ENCODE measurements at places on chromosomes 7 and 10.

GRCh38 chr7:38679419-38679818 is 48.2 kb upstream of the AMPH start:
- DNase-seq: no peak

DNA sequence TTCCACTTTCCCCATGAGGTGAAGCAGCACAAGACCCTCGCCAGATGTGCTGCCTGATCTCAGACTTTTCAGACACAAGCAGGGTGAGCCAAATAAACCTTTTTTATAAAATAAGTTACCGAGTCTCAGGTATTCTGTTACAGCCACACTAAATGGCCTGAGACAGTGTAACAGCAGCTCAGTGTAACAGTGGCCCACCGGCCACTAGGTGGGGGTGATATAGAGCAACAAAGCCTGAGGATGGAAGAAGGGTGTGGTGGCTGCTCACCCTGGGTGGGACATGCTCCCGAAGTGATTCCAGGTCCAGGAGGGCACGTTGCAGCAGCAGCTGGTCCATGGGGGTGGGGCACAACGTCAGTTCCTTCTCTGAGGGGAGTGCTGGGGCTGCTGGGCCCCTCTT is 44.6 kb downstream of the BMS1 start:
- peak; percentile 28 for DNase-seq

- peak; percentile 26 for DNase-seq
Measured at GRCh38 chr10:63265222-63265617, 132.1 kb downstream of the NRBF2 start.

DNA sequence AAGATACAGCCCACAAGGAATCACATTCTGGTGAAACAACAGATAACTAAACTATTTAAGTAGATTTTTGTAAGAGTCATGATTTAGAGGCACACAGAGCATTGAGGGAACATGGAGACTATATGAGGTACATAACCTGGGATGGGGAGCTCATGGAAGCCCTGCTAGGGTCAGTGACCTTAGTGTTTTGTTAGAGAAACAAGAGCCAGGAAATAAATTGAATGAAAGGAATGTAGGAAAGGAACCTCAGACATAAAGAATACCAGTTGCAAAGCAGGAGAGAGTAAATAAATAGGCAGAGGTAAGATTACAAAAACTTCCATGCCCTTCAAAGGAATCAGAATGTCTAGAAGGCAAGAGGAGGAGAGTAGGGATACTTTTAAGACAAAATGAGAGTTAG is 1076.9 kb downstream of the CNTNAP2 start:
- no peak for DNase-seq

DNA sequence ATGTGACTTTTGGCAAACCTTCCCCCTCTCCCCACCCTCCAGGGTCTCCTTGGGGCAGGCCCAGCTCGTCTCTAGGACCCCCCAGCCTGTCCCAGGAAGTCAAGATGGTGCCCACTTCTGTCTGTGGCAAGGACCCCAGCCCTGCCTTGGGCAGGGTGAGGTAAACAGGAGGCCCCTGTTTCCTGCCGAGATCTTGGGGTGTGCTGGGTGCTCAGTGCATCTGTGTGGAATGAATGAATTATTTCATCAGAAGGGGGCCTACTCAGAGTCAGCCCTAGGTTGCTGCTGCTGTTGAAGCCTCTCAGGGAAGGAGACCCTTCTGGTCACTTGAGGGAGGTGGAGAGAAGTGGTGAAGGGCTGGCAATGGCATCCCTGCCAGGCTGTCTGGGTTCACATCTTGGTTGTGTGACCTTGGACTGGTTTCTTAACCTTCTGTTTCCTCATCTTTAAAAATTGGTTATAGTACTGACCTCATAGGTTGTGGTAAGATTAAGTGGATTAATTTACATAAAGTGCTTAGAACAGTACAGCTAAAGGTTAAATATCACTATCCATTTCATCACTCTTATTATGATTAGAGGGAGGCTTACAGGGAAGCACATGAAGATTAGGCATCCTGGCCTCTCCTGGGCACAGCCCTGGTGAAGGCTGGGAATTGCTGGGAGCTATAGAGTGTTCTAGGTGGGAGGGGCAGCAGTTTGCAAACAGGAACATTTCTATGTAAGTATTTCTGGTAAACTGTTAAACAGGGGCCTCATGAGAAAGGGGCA is 67.7 kb downstream of the ZMIZ1 start:
- DNase-seq: no peak

DNA sequence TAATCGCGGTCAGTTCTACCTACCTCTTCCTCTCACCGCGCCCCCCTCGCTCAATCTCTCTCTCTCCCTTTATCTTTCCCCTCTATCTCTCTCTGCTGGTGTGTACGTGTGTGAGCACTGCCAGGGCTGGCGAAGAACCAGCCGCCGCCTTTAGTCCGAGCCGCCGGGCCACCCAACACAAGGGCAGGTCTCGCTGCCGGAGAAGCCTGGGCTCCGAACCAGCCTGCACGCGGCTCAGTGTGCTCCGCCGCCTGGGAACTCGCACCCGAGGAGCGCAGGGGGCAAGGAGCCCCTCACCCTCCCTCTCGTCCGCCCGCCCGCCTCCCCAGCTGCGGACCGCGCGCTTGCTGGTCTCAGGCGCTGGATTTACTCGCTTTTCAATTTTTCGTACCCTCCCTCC is 1.7 kb downstream of the NXPH1 start:
- peak; percentile 41 for DNase-seq

DNA sequence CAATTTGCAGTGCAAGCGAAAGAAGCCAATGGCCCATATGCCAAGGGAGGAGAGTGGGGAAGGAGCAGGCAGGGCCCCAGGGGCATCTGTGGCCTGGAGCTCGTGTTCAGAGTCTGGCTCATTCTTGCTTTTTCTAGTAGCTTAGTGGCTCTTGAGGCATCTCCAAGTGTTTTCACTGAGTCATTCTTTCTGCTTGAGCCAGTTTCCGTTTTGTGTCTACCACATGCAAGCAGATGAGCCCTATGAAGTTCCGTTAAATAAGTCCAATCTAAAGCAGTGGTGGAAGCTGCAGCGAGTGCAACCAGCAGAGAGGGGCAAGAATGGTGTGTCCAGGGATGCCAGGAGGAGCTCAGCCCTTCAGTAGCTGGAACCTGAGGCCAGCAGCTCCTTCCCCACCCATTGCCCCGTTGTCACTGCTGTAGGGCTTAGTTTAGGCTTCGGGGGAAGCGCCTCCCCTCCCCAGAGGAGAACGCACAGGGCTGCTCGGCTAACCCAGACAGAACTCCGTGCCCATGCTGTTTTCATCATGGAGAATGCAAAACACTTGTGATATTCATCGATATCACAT is 57.4 kb upstream of the EBF3 start:
- no peak for DNase-seq

DNA sequence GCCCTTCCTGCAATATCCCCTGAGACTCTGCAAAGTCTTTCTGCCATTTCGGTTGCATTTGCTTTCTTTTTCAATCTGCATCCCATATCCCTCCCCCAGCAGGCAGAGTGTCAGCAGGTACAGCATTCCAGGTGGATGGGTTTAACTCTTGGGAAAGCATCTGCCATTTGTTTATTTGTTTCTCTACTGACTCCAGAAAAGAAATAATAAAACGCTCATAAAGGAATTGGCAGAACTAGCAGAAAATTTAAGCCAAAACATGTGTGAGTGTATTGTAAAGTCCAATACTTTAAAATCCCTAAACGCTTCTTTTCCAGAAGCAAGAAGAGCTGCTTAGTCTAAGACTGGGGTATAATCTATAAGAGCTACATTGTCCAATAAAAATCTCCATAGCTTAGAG is 393.8 kb downstream of the TNS3 start:
- no peak for DNase-seq

GRCh38 chr10:77513220-77513619 is 124.4 kb downstream of the KCNMA1 start:
- DNase-seq: no peak

DNA sequence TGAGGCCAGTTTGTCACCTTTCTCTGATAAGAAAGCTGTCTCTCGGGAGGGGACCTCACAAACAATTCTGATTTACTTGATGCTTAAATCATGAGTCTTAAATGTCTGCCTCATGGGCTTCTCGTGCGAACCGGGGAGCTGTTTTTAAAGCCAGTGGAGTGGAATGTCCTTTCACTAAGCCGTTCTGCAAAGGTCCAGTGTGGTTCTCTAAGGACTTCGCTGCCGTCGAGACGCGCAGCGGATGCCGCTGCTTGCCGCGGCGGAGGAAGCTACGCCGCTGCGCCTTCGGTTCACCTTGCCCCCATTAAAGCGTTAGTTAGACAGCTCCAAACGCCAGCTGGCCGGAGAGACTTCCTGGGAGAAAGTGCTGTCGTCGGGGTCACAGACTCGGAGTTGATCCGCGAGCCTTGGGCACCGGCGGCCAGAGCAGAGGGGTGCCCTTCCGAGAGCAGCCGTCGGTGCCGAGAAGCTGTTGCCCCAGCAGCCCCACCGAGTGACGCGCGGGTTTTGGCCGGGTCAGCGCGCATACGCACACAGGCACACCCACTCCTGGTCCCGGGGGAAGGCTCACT is 1.3 kb upstream of the HMX3 start:
- DNase-seq: no peak

GRCh38 chr7:105577251-105577650 is 4.0 kb downstream of the EFCAB10 start:
- DNase-seq: no peak

DNA sequence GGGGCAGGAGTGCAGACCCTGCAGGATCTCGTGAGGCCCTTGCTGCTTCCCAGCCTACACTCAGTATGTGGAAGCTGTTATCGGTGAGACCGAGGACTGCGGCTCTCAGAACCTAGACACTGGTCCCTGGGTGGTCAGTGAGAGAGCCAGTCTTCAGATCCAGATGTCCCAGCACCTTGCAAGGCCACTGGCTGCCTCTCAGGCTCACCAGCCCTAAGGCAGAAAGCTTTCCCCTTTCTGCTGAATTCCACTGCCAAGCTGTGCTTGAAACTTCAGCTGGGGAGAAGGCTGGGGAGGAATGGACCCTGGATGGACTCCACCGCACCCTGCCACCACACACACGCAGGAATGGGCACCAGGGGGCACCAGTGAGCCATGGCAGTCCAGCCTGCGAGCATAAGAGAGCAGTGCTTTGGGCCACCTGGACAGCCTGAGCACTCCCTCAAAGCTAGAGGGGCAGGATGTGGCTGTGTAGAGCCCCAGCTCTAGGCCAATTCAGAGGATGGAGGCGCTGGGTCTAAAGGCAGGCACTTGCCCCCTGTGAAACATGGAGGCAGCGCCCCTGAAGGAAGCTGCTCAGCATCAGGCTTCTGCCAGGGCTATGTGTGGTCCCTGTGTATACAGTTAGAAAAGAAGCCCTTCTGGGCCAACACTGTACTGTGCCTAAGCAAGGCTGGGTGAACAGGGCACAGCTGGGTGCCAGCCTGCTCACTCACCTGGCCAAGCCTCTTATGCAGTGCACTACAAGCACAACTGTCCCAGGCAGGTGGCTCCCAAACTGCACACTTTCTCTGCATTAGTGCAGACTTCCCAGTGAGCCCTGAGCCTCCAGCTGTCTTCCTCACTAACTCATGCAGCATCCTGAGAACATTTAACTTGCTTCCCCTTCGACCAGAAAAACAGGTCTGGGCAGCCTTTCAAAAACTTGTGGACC is 21.6 kb downstream of the TMEM72 start:
- peak; percentile 84 for DNase-seq

DNA sequence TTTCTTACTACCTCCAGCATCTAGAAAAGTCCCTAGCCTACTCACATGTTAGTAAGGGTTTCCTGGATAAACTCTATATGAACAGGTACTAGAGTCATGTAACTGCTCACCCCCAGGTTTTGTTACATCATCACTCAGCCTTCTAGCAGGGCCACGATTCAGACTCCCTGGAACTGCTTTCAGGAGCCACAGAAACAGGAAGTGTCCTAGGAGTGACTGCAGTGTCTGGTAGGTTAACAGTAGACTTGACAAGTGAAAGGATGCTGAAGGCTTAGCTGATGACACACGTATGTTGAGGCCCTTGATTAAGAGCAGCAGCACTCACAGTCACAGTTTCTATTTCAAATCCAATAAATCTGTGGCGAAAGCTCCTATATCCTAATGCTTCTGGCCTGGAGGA is 101.2 kb downstream of the DNMBP start:
- DNase-seq: no peak

GRCh38 chr10:82027711-82028110 is 152.7 kb downstream of the NRG3 start:
- no peak for DNase-seq

DNA sequence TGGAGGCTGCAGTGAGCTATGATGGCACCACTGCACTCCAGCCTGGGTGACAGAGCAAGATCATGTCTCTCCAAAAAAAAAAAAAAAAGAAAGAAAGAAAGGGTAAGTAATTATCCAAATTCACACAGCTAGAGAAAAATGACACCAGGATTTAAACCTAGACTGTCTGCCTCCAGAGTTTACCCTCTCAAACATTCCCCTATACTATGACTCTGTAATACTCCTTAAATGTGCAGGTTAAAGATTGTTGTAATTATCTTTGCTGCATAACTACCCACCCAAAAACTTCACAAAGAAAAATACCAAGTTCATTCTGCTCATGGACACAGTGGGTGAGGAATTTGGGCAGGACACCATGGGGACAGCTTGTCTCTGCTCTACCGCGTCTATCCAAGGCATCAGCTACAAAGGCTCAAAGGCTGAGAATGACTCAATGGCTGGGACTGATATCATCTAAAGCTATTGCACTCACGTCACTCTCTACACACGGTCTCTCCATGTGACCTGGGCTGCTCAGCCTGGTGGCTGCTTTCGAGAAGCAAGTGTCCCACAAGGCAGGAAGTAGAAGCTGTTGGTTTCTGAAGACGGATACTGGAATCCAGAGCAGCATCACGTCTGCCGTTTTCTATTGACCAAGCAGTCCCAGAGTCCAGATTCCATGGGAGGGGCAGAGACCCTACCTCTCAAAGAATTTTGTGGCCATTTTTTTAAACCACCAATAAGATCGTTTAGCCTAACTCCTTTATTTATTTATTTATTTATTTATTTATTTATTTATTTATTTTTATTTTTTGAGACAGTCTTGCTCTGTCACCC is 185.7 kb upstream of the AUTS2 start:
- no peak for DNase-seq

GRCh38 chr7:110830778-110831177 is 260.1 kb upstream of the LRRN3 start:
- no peak for DNase-seq

DNA sequence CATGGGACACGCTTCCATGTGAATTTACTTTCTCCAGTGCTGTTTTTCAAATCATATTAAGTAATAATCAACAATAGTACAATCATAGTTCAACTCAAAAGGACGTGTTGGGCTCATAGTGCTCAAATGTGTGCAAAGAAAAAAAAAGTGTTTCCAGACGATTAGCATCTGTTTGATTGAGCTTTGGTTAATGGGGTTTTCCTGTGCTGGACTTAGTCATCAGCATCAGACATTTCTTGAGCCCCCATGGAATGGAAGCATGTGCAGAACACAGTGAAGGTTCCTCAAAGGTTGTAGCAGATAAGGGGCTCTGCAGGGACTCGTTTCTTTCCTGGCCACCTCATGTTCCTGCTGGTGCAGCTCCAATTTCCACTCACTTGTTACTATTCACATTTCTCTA is 233.9 kb downstream of the PAXIP1 start:
- no peak for DNase-seq
